ENCODE measurements at places on chromosomes 4 and X.

DNA sequence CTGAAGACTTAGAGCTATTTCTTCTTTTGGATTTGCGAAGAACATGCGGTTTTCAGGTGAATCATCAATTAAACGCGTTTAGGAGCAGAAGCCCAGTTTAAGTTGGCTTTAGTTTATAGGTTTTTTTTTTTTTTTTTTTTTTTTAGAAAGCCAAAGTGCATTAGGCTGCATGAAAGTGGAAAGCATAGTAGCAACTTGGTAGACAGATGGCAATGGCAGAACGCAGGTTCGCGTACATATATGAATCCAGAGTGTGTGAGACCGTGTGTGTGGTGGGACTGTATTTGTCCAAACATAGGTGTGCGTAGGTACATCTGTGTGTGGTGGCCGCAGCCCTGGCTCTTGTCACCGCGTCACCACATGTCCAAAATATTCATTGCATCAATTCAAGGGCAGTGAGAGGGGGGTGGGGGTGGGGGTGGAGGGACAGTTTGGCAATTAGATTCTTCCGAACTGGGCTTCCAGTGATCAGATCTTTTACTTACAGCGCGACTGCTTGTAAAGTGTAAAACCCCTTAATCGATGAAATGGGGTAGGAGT, 901 bp downstream of the JADE1 start:
- DNase-seq, result peak; percentile 37

DNA sequence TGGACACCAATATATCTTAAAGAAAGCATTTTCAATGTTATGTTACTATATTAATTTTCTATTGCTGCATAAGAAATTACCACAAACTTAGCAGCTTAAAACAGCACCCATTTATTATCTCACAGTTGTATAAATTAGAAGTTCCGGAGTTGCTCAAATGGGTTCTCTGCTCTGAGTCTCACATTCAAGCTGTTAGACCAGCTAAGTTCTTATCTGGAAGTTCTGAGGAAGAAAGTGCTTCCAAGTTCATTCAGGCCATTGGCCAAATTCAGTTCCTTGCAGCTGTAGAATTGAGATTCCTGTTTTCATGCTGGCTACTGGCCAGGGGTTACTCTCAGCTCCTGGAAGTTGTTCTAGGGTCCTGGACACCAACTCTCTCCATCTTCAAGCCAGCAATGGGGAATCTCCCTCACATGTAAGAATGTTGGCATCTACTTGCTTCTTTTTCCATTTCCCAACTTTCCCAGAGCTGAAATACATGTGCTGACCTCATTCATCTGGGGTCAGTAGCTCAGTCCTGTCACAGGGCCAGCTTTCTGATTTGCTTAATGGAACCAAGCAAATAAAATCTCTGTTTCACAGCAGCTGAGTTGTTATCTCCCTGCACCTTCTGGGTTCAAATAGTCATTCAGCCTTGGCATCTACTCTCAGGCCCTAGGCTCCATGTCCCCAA, 99.6 kb upstream of the INTU start:
- DNase-seq, result no peak

DNA sequence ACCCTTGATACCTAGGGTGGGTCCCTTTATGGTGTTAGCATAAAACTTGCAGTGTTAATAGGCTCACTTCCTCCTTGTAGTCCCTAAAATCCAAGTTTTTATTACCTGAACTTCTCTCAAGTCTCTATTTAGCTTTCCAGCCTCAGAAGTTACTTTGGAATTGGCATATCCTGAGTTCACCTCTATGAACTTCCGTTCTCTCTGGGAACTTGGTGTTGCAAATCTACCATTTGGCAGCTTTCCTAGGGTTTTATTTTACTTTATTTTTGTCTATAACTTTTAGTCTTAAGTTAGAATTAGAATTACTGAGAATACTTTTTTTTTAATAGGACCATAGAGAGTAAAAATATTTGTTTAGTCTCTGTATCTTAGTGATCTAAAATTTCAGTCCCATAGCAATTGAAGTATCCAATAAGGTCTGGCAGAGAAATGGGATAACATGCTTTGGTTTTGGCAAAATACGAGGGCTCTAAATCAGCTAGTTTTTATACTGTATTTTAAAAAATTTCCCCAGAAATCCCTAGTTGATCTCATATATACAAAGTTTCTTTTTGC, 30.3 kb upstream of the NAF1 start:
- no peak for DNase-seq

DNA sequence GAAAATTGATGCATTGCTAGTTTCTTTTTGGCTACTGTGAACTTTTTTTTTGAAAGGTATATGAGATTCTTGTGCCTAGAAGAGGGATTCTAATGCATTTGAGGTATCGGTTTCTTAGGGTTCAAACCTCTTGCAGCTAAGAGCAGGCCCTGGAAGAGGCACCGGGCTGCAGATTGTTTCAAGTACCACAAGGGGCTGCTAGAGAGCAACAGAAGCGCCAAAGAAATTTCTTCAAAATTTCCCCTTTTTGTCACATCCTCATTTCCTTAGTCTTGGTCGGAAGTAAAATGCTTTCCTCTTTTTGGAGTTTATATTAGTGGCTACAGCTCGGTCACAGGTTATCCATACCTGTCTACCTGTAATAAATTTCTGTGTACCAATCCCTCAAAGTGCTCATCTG, 89.8 kb downstream of the PDGFRA start:
- DNase-seq, result no peak

DNA sequence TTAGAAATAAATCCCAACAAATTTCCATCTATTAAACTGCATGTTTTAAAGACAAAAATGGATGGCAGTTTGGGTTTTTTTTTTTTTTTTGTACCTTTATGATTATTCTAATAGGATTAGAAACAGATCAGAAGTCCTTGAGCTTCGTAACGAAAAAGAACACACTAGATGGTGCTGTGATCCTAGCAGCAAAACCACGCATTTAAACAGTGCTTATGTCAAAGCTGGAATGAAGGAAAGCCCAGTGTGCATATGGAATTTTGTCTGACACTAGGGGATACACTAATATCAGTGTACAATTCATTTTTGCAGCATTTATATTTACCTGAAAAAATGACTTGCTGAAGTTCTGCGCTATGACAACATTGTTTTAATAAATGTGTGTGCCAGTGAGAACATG, 229.1 kb downstream of the VEGFC start:
- no peak for DNase-seq

- DNase-seq, result no peak
These were observed 123.5 kb upstream of the EMCN start for GRCh38 chr4:100641336-100641735.

DNA sequence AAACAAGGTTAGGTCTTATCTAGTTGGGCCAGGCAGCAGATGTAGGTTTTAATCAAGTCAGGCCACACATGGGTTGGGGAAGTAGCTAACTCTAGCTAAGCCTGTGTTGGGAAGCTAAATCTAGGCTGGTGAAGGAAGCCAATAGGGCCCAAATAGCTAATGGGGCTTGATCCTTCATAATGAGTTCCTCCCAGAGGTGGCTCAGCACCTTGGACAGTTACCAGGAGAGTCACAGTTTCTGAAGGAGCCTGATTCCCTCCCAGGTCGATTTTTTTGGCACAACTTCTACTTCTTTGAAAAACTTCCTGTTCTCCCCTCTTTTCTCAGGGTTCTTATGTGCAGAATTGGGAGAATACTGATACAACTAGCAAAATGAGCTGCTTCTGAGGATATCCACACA, 242.5 kb upstream of the PRPS2 start:
- no peak for DNase-seq

DNA sequence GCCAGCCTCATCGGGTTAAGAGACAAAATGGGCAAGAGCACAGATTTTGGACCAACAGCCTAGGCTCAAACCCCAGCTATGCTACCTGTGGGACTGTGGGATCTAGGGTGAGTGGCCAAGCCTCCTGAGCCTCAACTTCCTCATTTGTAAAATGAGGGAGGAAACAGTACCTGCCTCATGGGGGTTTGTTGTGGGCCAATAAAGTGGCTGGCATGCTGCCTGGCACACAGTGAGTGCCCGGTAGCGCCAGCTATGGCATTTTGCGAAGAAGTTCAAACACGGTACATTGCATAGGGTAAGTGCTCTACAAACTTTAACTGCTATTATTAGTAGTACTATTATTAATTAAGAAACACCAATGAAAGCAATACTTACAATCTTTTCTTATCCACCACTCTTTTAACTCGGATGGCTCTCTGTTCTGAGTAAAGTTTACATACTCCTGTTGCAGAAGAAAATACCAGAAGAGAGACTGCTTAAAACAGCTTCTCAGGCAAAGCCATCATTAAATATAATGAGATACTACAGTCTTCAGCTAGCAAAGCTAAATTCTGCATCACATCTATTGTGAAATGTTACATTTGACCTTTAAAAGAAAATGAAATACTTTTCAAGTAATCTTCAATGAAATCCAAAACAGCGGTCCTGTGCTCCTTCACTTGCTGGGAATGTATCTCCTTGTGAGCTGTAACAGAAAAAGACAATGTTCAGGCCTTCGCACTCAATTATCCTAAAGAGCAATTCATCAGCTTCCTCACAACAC, 70.1 kb downstream of the NSG1 start:
- no peak for DNase-seq

GRCh38 chrX:68596871-68597270, 50.6 kb upstream of the STARD8 start:
- DNase-seq, result no peak

GRCh38 chr4:124610211-124610610, 102.3 kb downstream of the ANKRD50 start:
- no peak for DNase-seq

GRCh38 chr4:101123231-101123630, 224.1 kb downstream of the PPP3CA start:
- no peak for DNase-seq

DNA sequence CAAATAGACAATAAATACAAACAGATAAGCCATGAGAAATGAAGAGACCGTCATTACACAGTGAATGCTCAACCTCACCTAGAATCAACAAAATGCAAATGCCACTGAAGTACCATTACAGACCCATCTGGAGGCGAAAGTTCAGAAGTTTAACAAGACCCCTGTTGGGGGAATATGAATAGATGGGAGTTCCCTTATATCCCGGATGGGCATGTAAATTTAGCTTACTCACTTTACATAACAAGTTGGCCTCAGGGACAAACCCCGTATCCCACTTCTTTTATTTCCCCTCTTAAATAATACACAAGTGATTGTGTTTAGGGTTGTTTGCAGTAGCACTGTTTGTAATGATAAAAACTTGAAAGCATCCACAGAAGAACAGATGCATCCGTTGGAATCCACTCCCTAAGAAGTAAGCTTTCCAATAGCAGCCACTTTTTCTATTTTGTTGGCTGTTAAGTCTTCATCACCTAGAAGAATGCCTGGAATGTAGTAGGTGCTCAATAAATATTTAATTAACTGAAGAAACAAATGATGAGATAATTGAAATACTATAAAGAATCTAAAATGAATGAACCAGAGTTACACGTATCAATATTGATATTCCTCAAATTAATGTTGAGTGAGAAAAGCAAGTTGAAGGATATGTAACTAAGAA, 1076.3 kb upstream of the TENM3 start:
- no peak for DNase-seq

DNA sequence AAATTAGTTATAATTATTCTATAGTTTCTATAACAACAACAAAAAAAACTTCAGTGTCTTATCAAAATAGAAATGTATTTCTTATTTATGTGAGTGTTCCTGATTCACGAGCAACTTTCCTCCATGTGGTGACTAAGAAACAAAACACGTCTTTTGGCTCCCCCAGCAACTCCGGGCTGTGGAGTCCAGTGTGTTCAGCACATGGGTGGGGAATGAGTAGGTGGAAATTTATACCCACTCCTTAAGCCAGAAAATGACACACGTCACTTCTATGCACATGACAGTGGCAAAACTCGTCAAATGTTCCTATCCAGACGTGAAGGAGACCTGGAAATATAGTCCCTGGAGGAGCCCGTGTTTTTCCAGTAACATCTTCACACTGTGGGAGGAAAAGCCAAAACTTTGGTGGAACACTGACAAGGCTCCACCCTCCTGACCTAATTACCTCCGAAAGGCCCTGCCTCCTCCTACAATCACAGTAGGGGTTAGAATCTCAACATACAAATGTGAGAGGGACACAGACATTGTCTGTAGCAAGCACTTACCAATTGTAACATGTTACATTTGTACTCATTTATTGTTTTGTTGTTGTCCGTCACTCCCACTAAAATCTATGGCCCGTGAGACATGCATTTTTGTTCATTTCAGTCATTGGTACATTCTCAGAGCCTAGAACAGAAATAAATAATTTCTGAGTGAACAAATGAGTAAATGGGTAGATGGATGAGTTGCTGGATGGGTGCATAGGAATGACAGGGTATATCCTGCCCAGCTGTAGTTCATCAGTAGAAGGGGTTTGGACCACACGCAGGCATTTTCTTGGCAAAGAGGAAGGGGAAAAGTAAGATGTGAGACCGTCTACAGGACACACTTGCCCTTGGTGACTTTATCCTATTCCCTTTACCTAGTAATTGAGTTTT, 605.8 kb upstream of the TENM3 start:
- DNase-seq, result no peak

GRCh38 chrX:151359341-151359740, 37.7 kb upstream of the VMA21 start:
- no peak for DNase-seq

GRCh38 chr4:24256547-24256946, 327.8 kb downstream of the DHX15 start:
- DNase-seq, result no peak

GRCh38 chr4:182916483-182917181, 554 bp downstream of the DCTD start:
- DNase-seq, result no peak

GRCh38 chr4:141731481-141731880, 95.1 kb downstream of the IL15 start:
- DNase-seq, result no peak

DNA sequence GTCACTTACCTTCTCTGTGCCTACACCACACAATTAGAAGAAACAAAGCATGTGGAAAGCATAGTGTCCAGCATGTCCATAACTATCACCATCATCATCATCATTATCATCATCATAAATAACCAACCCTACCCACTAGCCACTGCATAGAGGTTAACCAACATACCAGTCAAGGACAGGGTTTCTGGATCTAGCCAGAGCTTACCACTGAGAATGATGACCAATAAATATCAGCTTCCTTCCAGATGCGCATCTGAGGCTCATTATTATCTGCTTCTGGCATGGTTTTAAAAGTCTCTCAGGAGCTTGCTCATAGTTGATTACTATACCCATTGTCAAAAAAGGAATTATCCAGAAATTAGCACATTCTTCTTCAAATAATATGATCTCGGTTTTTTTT, 25.5 kb upstream of the MYOZ2 start:
- no peak for DNase-seq

DNA sequence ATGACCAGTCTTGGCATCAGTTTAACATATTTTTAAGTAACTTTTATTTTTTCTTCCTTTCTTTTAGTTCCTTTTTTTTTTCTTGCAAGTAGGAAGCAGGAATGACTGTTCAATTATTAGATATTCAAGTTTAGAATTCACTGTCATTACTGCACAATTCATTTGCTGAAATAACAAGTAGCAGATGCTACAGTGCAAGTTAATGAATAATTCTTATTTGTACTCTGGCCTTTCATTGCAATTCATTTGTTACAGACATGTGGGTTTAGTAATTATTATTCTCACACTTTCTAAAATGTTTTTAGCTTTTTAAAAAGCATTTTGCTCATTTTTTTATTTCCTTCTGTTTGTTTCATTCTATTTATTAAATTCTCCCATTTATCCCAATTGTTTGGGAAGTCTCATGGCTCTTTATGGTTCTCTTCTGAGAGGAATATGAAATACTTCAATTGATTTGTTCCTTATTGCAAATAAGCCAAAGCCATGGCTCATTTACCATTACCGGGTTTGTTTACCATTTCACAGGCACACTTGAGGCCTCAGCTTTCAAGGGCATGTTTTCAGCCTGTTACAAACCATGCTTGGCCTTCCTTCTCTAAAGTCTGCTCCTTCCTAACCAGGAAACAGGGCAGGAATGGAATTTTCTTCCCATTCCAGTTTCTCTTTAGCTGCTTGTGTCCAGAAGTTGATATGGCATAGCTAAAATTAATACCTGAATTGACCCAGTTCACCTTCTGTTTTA, 4.6 kb upstream of the DCAF4L1 start:
- no peak for DNase-seq
